ENCODE measurements at places on chromosomes 13 and 19.

GRCh38 chr19:4327252-4327876 lies 11.3 kb downstream of the STAP2 start:
- DNase-seq, result peak; percentile 33

GRCh38 chr19:35266520-35267352 lies 2.0 kb upstream of the USF2 start:
- DNase-seq, result peak; percentile 82

DNA sequence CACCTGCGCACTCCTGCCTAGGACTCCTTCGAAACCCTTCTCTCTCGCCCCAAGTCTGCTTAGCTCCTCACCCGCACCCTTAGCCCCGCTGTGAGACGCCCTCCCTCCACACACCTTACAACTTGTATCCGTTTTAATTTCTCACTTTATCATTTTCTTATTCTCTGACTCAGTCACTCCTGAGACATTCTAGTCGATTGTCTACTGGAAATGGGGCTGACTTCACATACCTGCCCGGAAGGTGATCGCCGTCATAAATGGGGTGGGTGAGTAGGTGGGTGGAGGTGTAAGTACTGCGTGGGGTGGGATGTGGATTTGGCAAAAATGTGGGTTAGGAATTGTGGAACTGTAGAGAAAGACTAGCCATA lies 714 bp downstream of the NDFIP2 start:
- no peak for DNase-seq

DNA sequence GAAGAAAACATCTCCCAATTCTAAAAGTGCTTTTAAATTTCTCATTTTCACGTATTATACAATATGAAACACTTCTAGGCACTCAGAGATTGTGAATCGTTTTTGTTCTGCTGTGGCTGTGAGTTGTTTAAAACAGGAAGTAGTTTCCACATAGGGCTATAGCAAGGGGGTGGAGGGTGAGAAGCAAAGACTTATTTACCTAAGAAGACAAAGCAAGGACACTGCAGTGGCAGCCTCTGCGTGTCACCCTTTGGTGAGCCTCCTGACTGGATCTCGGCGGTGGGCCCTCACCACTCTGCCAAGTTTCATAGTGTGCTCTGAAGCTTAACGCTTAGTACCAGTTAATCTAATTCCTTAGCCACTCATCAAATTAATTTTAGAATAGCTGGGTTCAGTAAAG lies 56.8 kb downstream of the TNFSF13B start:
- no peak for DNase-seq

GRCh38 chr19:38049105-38049649 lies 142.2 kb downstream of the SIPA1L3 start:
- no peak for DNase-seq

DNA sequence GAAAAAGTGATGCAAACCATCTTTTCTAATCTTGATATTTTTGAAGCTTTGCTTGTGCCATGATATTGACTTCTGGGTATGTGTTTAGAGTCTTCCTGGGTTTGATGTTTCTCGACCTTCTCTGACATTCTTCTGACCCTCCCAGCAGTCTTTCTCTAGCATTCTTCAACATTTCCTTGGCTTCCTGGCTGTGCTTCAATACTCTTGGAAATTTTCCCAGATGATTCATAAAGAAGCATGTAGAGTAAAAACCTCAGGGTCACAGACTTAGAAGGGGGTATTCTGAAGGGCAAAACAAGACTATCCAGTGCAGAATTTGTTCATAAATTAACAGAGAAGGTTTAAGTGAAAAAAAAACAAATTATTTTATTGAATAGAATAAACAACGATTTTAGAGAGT lies 946.3 kb upstream of the PCDH9 start:
- peak; percentile 10 for DNase-seq

DNA sequence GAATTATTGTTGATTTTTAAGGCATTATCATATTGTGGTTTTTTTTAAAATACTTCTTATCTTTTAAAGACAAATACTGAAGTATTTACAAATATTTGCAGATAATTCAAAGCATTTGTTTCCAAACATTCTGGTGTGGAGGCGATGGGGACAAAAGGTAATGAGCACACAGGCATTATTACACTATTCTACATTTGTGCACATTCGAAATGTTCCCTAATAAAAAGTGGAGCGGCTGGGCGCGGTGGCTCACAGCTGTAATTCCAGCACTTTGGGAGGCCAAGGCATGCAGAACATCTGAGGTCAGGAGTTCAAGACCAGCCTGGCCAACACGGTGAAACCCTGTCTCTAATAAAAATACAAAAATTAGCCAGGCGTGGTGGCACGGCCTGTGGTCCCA lies 133.4 kb downstream of the FOXO1 start:
- no peak for DNase-seq

GRCh38 chr13:76976490-76976889 lies 15.4 kb upstream of the CLN5 start:
- DNase-seq, result no peak

DNA sequence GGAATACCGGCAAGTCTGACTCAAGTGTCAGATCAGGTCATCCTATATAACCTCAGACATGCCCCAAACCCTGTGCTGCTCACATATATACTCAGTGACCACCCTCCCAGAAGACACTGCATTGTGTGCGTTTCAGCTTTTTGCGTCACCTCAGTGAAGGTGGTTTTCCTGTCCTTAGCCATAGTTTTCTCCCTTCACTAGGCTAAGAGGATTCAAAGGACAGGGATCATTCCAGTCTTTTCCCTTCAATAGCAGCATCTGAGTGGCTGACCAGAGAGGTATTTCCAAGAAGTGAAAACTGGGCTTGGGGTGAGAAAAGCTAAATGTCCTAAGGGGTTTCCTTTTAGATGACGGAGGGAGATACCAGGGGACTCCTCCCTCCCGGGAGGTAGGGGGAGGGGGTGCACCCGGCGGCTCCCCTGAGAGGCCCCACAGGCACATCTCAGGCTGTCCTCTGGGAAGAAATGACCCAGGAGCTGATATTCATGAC lies 12.7 kb upstream of the OR10H1 start:
- no peak for DNase-seq

- no peak for DNase-seq
Observed at GRCh38 chr13:29567411-29567810, 28.1 kb downstream of the SLC7A1 start.

- DNase-seq, result no peak
Observed at GRCh38 chr13:102309110-102309509, 92.7 kb downstream of the FGF14 start.

- no peak for DNase-seq
Observed at GRCh38 chr19:12723381-12723640, 421 bp downstream of the TNPO2 start.

DNA sequence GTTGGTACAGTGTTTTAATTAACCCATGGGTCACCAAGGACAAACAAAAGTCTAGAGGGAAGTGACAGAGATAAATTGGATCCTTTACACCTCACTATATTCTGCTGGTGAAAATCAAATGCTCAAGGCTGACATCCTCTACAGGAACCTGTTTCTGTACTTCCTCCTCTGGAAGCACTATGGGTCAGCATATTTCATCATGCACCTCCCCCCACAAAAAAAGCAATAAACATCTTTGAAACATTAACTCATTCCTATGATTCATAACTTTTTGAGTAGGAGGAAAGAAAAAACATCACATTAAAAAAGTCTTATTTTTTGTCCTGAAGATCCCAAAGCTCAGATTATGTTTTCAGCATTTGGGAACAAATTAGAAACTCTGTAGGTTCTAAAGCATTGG lies 588.3 kb upstream of the SGCG start:
- no peak for DNase-seq

DNA sequence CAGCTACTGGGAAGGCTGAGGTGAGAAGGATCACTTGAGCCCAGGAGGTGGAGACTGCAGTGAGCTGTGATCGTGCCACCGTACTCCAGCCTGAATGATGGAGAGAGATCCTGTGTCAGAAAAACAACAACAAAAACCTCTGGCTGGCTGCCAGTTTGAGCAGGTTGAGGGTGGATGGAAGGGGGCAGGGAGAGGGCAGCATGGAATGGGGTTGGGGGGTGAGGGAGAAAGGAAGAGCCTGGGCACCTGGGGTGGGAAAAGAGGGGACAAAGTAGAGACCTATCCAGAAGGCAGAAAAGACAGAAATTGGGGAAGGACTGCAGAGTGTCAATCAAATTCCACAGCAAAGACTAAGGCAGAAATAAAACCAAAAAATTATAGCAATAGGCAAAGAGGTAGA lies 4.7 kb downstream of the SLC1A5 start:
- no peak for DNase-seq

- no peak for DNase-seq
Observed at GRCh38 chr13:79389026-79389425, 17.0 kb downstream of the RBM26 start.

- DNase-seq, result no peak
Observed at GRCh38 chr19:15324791-15325519, 7.4 kb downstream of the BRD4 start.

GRCh38 chr19:16830679-16831078 lies 1.5 kb downstream of the SIN3B start:
- no peak for DNase-seq

DNA sequence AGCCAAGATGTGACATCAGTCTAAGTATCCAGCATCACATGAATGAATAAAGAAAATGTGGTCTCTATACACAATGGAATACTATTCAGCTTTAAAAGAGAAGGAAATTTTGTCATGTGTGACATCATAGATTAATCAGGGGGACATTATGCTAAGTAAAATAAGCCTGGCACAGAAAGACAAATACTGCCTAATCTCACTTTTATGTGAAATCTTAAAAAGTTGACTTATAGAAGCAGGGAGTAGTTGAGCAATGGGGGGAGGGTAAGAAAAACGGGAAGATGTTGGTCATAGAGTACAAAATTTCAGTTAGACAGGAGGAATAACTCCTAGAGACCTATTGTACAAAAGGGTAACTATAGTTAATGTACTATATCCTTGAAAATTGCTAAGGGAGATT lies 10.4 kb upstream of the LCP1 start:
- DNase-seq, result no peak

DNA sequence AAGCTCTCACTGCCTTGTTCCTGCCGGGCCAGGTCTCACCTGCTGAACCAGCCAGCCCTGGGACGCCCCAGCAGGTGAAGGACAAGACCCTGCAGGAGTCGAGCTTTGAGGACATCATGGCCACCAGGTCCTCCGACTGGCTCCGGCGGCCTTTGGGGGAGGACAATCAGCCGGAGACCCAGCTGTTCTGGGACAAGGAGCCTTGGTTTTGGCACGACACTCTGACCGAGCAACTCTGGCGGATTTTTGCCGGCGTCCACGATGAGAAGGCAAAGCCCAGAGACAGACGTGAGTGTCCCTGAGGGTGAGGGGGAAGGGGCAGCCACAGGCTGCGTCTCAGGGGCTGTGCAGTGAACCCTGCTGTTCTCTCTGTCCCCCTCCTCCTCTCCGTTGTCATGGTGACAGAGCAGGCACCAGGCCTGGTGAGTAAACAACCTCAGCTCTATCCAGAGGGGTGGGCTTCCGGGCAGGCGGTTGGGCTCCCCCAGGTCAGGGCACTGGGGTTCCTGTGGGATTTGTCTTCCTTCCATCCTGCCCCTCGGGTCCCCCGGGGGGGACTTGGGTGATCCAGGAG lies 9.7 kb downstream of the TLE6 start:
- DNase-seq, result no peak

GRCh38 chr19:29858000-29858596 lies 46.3 kb downstream of the CCNE1 start:
- peak; percentile 63 for DNase-seq
